Activated gamma-delta T cell treated with anti-CD3 and anti-CD28 coated beads, Interleukin-2, amount 50 U/mL, for 16 hours (primary cell): ENCODE measurements at places on chromosomes 13 and 19.

DNA sequence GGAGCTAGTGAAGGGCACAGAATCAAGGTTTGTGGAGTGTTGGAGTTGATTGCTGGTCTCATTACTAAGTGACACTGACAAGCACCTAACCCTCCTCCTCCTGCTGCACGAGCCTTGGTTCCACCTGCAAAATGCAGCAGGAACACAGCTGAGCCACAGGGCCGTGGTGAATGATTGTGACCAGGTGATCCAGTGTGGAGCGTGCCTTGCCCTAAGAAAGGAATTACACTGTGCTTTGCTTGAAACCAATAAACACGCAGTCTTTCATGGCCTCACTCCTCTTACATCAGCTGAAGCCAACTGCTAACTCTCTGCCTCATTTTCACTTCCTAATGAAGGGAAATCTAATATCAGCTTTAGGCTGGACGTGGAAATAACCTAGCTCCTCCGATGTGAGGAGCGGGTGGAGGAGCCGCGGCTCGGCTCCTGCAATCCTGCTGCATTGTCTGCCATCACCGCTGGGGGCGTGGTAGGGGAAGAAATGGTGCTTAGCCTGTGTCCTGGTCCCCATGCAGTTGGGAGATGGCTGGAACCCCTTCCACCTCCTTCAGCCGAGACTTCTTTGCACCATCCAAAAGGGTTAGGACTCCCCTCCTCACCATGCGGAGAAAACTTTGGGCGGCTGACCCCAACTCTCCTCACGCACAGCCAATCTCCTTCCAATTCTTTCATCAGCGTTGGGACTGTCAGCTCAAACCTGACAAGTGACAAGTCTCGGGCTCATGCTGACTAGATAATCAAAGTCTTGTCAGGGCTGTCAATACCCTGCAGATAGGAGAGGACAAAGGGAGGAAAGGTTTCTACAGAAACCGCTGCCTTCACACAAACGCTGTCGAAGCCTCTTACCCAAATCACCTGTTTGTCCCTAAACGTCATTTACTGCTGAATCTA lies 427.9 kb downstream of the ZNF536 start:
- DNase-seq: no peak

DNA sequence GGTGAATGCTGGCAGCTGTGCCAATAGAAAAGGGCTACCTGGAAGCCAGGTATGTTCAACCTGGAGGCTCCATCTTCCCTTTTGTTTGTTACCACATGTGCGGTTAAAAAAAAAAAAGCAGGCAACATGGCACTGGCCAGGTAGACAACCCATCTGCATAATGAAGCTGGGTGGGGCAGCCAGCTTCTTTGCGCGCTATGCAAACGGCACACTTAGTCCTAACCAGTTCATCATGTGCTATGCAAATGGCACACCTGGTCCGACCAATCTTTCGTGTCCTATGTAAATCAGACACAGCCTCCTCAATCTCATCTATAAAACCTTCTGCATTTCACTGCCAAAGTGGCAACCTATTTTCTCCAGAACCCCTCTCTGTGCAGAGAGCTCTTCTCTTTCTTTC lies 11.3 kb upstream of the IGSF23 start:
- no peak for DNase-seq

DNA sequence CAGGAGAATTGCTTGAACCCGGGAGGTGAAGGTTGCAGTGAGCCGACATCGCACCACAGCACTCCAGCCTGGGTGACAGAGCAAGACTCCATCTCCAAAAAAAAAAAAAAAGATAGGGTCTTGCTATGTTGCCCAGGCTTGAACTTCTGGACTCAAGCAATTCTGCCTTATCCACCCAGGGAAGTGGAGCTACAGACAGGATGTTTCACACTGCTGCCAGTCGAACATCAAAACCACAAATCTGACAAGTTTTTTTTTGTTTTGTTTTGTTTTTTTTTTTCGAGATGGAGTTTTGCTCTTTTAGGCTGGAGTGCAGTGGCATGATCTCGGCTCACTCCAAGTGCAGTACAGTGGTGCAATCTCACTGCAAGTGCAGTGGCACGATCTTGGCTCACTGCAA lies 10.8 kb downstream of the XPO4 start:
- DNase-seq: no peak

GRCh38 chr19:19409205-19409604 lies 3.7 kb downstream of the GATAD2A start:
- DNase-seq: no peak

- DNase-seq: no peak
These were observed at the start of gene HCST for GRCh38 chr19:35901854-35902661. Gene HCST, plus strand, starts transcription at chr19:35902529. Its CDS starts 65 bp downstream, at chr19:35902594.

DNA sequence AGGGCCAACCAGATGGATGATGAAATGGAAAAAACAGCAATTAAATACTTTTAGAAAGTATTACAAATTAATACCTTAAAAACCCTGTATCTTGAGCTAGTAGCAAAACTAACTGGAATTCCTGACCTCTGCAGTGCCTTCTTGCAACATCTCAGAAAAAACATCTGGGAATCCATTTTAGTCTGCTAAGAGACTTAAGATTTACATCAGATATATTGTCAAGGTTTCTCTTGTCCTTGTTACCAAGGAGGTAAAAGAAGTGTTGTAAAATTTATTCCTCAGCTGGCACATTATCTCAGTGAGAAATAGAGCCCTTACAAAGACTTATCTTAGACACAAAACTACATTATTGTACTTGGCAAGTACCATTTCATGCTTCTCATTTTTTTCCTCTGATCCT lies 18.5 kb downstream of the KCNRG start:
- DNase-seq: no peak

- no peak for DNase-seq
These were observed 361.8 kb downstream of the ZNF536 start for GRCh38 chr19:30733826-30734550.

DNA sequence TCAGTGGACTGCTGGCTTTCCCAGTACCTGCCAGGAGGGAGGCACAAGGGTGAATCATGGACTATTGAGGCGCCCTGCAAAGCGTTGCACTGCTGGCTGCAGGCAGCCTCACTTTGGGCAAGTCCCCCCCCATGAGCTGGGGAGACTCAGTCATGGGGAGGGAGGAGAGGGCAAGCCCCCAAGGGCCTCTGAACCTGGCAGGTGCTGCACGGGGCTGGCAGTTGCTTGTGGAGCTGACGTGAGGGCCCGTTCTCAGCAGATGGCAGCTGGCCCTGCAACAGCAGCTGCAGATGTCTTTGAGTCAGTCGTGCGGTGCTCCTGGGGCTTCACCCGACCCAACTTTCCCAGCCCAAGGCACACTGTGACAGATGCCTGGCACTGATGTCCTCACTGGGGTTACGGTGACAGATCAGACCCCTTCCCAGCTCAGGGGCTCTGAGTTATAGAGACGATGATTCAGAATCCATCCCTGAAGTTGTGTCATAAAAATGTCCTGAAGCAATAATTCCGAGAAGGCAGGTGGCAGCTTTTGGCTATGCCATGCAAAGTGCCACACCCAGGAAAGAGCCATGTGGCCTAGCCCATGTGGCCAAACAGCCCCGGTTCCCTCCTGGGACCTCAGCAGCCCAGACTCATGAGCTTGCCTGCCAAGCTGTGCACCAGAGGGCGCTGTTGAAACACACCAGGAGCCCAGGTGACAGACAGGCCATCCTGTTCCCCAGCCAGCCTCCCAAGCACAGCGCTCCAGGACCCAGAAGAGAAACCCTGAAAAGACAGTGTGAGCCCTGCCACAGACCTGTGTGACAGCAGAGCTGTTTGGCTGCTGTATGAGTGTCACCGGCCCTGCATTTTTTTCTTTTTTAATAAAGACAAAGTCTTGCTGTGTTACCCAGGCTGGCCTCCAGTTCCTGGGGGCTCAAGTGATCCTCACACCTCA lies 53.6 kb upstream of the LDLR start:
- peak; percentile 72 for DNase-seq

DNA sequence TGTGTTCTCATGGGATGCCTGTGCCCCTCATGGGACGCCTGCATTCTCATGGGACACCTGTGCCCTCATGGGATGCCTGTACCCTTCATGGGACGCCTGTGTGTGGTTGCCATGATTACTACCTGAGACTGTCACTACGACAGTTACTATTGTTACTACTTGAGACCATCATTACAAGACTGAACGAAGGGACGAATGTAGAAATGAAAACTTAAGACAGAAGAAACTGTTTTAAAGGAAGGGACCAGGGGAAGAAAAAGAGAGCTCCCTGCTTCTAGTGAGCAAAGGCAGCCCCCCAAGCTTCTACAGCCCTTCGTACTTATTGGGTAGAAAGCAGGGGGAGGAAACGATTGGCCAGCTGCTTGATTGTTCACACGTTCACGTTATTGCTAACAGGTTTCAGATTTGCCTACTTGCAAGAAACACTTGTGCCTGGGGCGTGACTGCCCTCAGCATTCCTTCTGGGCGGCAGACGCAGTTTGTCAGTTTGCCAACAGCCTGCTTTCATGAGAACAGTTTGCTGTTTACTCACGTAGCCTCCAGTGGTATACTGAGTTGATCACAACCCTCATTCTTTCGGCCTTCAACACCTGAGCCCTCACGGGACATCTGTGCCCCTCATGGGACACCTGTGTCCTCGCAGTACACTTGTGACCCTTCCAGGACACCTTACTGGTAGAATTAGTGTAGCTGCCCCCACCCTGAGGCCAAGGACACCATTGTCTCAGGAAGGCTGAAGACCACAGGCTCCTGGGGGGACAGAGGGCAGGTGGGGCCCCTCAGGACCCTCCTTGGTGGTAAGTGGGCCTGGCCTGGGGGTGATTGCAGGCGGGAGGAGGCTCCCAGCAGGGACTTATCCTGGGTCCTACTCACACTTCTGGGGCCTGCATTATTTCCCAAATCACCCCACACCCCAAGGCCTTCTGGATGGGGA lies 2.5 kb upstream of the S1PR4 start:
- no peak for DNase-seq

GRCh38 chr13:40508127-40508526 lies 158.3 kb downstream of the FOXO1 start:
- DNase-seq: no peak

DNA sequence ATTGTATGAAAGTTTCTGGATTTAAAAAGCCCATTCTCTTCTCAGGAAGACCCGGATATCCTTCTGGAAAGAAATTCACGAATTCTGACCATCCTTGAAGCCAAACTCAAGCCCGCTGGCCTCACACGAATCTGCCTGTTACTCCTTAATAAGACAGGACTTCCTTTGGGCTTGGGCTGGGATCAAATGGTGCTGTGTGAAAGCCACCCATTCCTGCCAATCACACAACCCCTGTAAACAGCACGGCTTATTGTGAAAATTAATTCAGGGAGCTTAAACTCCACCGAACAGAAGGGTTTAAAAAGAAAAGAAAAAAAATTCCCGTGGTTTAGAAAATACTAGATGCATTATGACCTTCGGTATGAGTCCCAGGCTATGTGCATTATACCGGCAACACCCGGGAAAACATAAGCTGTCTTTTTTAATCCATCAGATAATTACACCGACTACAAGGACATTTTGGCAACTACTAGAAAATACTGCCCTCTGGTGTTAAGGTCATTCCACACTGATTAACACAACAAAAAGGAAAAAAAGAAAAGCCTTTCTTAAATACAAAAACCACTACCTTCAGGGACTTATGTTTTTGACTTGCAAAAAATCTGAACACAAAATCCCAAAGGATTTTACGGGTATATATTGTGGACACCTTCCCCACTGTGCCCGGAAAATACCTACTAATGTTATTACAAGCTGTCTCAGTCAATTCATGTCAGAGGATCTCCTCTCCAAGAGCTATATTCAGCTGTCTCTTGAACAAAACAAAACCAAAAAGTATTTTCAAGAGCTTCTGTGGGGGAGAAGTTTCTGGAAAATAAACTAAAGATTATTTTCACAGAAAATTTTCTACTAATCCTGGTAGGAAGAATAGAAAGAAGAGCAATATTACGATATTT lies 76.0 kb upstream of the LSM14A start:
- DNase-seq: no peak

DNA sequence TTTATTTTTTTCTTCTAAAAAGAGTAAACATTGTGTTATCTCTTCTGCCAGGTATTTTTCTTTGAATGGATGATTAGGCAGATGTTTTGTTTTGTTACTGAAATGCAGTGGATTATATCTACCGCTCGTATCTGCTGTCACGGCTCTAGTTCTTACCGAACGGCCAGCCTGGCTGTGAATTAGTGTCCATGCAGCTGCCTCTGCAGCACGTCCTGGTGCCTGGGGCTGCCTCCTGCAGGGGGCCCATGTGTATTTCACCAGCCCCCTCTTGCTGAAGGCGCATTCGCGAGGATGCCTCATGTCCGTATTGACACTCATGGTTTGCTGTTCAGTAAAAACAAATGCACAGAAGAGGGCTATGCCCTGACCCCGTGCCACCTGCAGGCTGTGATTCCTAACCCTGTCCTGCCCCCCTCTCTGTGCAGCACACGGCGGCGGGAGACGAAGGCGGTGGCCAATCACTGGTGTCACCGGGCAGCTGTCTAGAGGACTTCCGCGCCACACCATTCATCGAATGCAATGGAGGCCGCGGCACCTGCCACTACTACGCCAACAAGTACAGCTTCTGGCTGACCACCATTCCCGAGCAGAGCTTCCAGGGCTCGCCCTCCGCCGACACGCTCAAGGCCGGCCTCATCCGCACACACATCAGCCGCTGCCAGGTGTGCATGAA lies 49.9 kb downstream of the RAB20 start:
- no peak for DNase-seq

DNA sequence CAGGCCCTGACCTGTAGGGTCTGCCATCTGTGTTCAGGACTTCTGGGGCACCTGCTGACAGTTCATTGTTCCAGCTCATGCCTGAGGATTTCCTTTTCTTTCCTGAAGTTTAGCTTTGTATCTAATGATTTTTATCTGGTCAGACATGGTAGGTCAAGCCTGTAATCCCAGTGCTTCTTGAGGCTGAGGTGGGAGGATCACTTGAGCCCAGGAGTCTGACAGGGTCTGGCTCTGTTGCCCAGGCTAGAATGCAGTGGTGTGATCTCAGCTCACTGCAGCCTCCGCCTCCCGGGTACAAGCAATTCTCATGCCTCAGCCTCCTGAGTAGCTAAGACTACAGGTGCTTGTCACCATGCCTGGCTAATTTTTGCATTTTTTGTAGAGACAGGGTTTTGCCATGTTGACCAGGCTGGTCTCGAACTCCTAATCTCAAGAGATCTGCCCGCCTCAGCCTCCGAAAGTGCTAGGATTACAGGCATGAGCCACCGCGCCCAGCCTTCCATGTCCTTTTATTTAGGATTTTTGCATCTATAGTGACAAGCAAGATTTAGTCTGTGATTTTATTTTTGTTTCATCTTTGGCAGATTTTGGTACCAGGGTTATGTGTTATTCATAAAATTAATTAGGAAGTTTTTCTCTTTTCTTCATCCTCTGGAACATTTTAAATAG lies 33.2 kb downstream of the CHST8 start:
- DNase-seq: no peak
